Fibroblast of upper back skin (primary cell): ENCODE measurements at places on chromosomes 13 and 19.

- no peak for DNase-seq
Measured at GRCh38 chr19:14349426-14349825, 31.8 kb upstream of the ADGRE5 start.

DNA sequence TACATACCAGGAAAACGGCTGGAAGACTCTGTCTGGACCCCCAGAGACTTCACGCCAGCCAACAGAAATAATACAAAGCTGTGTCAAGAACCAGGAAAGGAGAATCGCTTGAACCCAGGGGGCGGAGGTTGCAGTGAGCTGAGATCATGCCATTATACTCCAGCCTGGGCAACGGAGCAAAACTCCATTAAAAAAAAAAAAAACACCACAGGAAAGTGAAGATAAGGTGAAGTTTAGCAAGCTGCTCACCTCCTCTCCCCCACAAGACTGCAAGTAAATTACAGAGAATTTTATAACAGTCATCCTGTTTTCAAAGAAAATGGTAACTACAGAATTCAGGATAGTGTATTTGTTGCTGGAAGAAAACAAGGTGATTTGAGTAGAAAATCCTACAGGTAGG is 984 bp upstream of the OR7G1 start:
- DNase-seq, result no peak

GRCh38 chr13:91014696-91015095 is 332.8 kb upstream of the MIR17HG start:
- no peak for DNase-seq

DNA sequence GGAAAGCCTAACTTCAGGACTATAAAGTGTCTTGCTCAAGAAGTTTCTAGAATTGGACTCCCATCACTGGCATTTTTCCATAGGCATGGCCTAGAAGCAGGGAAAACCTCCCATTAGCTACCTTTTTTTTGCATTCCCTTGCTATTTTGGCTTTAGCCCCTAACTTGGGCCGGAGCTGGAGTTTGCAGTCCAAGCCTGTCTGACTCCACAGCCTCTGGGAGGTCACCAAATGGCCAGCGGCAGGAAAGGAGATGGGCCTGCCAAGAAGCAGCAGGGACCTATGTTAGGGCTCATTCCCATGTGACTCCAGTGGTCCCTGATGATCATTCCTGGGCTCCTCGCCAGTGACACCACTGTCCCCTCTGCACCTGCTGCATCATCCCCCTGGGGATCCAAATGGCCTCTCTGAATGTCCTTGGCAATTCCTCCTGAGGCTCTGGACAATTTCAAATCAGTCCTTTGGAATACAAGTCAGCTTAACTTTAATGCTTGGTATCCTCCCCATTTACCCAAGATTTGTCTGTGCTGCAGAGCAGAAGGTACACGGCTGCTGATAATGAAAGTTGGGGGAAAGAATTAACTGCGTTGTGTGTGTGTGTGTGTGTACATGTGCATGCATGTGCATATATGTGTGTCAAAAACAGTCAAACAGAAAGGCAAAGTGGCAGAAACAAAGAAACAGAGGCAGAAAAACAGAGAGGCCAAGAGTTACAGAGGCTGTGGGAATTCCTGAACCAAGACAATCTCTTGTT is 69.8 kb upstream of the SERP2 start:
- no peak for DNase-seq

- DNase-seq, result no peak
Measured at GRCh38 chr19:49824662-49825061, 6.6 kb downstream of the MED25 start.

DNA sequence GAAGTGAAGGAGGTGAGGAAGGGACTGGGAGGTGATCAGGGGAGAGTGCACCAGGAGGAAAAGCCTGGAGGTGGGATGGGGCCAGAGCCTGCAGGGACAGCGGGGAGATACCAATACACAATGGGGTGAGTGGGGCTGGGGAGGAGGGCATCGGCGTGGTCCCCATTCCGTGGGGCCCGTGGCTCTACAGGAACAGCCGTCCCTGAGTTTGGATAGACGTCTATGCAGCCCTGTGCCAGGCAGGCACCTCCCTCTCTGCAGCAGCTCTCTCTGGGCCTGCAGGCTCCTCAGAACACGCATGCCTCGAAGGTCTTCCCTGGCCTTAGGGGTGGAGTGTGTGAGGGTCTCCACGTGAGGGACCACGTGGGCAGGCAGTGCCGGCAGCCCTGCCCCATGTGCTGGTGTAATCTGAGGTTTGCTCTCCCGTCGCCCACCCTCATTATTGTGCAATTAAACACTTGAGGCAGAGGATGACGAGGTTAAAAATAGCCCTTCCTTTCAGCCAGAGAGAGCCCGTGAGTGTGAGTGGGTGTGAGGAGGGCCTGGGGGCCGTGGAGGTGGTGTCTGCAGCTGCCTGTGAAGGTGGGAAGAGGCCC is 16.5 kb downstream of the C2CD4C start:
- no peak for DNase-seq

DNA sequence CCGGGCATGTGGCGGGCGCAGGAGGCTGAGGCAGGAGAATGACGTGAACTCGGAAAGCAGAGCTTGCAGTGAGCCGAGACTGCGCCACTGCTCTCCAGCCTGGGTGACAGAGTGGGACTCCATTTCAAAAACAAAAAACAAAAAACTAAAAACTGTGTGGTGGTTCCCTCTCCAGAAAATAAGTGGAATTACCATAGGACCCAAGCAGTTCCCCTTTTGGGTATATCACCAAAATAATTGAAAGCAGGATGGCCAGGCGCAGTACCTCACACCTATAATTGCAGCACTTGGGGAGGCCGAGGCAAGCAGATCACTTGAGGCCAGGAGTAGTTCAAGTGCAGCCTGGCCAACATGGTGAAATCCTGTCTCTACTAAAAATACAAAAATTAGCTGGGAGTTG is 15.7 kb upstream of the LDLR start:
- no peak for DNase-seq

- peak; percentile 69 for DNase-seq
Measured at GRCh38 chr19:16094360-16095070, 17.2 kb upstream of the RAB8A start.

DNA sequence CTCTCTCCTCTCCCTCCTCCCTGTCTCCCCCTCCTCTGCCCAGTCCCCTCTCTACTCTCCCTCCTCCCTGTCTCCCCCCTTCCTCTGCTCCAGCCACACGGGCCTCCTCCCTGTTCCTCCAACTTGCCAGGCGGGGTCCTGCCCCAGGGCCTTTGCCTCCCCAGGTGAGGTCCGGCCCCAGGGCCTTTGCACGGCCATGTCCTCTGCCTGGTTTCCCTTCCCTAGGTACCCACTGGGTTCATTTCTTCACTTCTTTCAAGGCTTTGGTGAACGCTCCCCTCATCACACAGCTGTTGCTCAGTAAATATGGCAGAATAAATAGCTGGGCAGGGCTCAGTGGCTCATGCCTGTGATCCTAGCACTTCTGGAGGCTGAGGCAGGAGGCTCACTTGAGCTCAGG is 21.2 kb downstream of the MISP start:
- no peak for DNase-seq

DNA sequence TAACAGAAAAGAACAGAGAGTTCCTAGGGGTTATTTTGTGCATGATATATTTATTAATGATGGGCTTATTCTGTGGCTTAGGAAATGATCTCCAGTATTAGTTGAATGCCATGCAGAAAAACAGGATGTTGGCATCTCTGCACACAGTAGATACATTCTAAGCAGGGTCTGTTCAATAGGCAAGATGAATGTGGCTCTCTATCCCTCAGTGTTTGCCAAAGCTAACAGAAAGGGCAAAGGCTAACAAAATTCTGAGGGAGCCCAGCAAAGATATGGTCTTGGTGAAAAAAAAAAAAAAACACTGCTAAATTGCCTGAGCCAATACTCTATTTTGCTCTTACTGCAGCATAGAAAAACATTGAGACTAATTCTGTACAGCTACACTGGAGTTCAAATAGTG is 1095.8 kb downstream of the UQCRFS1 start:
- DNase-seq, result no peak

GRCh38 chr19:5621945-5622464 is 571 bp downstream of the SAFB2 start:
- no peak for DNase-seq

DNA sequence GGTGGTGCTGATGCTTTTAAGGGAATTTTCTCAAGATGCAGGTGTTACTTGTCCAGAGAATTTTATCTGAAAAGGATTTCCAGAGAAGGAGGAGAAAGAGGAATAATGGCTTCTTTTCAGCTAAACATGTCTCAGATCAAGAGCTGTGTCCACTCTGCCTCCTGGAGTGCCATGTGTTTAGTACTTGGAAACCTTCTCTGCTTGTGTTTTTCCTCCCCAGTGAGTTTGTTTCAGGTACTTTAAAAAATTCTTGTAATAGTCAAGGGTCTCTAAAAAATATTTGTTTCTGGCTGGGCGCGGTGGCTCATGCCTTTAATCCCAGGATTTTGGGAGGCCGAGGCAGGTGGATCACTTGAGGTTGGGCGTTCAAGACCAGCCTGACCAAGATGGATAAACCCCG is 22.7 kb downstream of the ZNF431 start:
- no peak for DNase-seq

DNA sequence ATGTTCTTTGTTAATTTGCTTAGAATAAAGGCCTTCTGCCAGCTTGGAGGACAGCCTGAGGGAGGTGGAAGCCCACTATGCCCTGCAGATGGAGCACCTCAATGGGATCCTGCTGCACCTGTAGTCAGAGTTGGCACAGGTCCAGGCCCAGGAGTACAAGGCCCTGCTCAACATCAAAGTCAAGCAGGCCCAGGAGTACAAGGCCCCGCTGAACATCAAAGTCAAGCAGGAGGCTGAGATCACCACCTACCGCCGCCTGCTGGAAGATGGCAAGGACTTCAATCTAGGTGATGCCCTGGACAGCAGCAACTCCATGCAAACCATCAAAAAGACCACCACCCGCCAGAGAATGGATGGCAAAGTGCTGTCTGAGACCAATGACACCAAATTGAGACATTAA is 41.7 kb downstream of the ZNF85 start:
- DNase-seq, result no peak

DNA sequence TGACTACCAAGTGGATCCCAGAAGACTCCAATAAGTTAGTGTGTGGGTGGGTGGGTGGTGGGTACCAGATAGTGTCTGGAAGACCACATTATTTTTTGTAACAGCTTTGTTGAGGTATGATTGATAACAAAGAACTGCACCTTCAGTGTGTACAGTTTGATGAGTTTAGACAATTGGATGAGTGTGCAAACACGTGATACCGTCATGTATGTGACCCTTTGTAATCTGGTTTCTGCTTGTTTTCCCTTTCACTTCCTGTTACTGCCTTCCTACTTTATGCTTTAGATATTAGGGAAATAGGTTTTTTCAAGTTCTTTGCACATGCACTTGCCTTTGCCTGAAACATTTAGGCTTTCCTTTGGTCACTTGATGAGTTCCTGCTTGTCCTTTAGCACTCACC is 8.5 kb downstream of the RPL21 start:
- DNase-seq, result no peak

DNA sequence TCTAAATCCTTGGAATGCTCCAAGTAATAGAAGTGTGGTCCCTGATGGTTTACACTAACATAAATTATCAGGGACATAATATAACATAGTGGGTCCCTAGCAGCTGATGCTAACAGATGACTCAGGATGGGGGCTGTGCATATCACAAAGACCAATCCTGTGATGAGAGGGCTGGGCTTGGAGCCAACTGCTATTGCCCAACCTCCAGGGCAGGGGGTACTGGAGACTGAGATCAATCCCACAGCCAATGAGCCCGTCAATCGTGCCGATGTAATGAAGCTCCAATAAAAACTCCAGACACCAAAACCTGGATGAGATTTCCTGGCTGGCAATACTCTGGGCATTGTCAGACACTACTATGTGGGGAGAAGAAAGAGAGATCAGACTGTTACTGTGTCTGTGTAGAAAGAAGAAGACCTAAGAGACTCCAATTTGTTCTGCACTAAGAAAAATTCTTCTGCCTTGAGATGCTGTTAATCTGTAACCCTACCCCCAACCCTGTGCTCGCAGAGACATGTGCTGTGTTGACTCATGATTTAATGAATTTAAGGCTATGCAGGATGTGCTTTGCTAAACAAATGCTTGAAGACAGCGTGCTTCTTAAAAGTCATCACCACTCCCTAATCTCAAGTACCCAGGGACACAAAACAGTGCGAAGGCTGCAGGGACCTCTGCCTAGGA is 33.4 kb downstream of the ABCC4 start:
- DNase-seq, result peak; percentile 99

- no peak for DNase-seq
Measured at GRCh38 chr19:56671613-56671994, at the start of gene ZNF835. Gene ZNF835 (minus strand): TSS chr19:56671757. CDS start chr19:56665198, 6,559 bp downstream.

DNA sequence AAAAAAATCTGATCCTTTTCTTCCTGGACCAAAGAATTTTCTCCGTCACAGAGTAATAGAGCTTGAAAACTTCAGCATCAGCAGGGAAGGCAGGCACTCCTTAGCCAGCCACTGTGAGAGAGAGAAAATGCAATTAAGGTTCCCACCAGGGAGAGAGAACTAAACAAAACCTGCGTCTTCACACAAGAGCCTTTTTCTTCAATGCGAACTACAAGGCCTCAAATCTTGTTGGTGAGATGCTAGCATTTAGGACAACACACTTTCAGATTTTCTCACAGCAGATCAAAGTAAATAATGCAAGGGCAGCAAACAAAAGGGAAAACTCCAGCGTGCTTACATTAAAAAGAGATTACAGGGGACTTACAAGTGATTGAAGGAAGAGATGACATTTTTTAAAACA is 80.1 kb downstream of the DACH1 start:
- DNase-seq, result no peak

DNA sequence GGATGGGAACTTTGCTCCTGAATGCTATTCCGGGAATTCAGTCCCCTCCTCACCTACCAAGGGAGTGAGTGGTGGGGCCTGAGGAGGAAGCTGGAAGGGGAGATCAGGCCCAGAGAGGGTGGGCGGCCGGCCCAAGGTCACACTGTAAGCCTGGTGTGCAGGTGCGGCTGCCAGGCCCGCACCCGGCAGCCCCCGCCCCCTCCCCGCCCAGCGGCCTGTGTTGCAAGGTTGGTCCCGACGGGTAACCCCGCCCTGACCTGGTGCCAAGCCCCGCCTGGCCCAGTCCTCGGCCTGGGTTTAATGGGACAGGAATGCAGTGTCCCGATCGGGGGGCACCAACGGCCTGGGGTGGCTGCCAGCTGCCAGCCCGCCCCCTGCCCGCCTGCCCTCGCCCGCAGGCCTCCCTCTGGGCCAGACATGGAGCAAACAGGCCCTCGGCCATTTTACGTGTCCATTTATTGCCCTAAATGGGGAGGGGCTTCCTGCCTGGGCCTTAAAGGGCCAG is 5.5 kb downstream of the ZBTB7A start:
- DNase-seq, result no peak

- DNase-seq, result peak; percentile 68
Measured at GRCh38 chr13:35781036-35782000, 304.8 kb upstream of the MAB21L1 start.

- DNase-seq, result no peak
Measured at GRCh38 chr19:21856773-21857514, 21.0 kb upstream of the ZNF43 start.
